Stomach (tissue), 19 donors: ENCODE measurements at places on chromosomes 3 and 15. TPM values are rescaled to one million over a fixed set of nuclear protein-coding genes. Genes with fewer than 3 reads are reported as not detected.

GRCh38 chr15:39784125-39784524, 1.5 kb upstream of the FSIP1 start:
- no peak for DNase-seq
- H3K4me1 ChIP-seq = peaks cover 25% of the 10 kb centered on the region
- H3K36me3 ChIP-seq = no peaks in the 10 kb centered on the region
- peak overlapping the region; percentile 72 for H3K27ac ChIP-seq
- no peaks in the 10 kb centered on the region for H3K27me3 ChIP-seq

DNA sequence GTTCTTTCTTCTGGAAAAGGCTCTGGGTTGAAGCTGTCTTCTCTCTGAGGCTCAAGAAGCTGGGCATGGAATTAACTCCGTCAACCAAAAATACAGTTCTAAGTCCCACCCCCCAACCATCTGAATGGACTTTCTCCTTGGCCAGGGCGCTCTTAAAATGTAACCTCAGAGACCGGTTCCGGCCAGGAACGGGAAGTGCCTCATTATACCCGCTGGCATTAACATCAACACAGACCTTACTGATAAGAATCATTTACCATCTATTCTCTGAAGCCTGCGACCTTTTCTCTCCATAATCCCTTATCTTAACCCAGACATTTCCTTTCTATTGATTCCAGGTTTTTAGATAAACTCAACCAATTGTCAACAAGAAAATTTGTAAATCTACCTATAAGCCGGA, 64.7 kb downstream of the ATP1B3 start:
- no peak overlapping the region for H3K4me3 ChIP-seq
- no peak for DNase-seq
- H3K4me1 ChIP-seq = peaks cover 15% of the 10 kb centered on the region
- no peak overlapping the region for H3K27ac ChIP-seq
- no peaks in the 10 kb centered on the region for H3K36me3 ChIP-seq
- no peaks in the 10 kb centered on the region for H3K27me3 ChIP-seq

- DNase-seq = no peak
- H3K4me1 ChIP-seq = no peaks in the 10 kb centered on the region
- H3K4me3 ChIP-seq = no peak overlapping the region
- no peaks in the 10 kb centered on the region for H3K36me3 ChIP-seq
Measured at GRCh38 chr15:50378776-50379175, 23.8 kb upstream of the GABPB1 start.

DNA sequence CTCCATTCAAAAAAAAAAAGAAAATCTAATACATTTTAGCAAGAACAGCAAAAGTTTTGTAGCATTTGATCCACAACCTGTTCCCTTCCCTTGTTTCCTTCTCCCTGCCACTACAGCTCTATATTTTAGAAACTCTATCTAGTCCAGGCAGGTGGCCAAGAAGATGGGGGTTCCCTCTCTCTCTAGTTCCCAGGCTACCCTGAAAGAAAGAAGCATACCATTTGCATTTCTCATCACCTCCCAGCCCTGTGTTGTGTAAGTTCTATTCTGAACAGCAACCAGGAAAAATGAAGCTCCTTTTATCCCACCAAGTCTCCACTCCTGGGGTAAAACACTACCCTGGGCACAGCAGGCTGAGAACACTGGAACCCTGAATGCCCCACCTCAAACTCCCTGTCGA, 100.0 kb downstream of the PCCB start:
- peaks cover 6% of the 10 kb centered on the region for H3K4me1 ChIP-seq
- no peak overlapping the region for H3K4me3 ChIP-seq
- H3K27me3 ChIP-seq = no peaks in the 10 kb centered on the region
- no peak overlapping the region for H3K27ac ChIP-seq
- no peak for DNase-seq

DNA sequence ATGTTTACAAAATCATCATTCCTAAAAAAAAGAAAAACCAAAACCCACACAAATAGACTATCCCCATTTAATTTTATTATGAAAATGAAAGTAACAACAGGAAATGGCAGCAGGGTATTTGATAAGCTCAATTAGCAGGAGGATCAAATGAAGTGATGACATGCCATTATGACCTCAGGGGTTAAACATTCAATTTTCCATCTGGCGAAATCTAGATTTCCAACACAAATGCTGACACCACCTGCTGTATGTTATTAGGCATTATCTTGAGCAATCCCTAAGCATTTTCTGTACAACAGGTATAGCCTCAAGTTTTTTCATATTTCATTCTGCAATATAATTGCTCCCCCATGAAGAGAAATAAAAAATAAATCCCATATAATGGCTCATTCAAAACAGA, 57.1 kb downstream of the SHQ1 start:
- no peaks in the 10 kb centered on the region for H3K27me3 ChIP-seq
- no peak overlapping the region for H3K27ac ChIP-seq
- H3K4me1 ChIP-seq = no peaks in the 10 kb centered on the region
- H3K4me3 ChIP-seq = no peak overlapping the region

DNA sequence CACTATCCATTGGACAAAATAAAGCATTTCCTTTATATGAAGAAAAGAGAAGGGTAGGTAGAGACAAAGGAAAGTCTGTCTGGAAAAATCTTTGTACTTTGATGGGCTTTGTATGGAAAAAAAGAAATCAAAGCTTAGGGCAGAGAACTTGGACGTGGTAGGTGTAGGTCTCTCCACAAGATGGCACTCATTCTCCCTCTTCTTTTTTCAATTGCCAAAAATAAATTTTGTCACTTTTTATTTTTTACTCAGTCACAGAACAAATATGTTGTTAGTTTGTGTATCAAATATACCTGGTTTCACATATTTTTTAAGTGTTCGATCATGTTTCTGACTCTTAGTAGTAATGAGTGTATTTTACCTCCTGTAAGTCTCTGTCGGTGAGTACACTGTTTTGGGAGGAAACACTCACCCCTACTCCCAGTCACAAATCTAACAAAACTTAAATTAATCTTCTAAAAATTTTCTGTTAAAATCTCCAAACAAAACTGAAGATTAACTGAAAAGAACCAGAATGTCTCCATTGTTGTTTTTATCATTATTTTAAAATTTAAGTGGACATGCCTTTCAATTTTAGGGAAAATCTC, 415.8 kb upstream of the GOLIM4 start:
- no peak overlapping the region for H3K27ac ChIP-seq
- peak; percentile 38 for DNase-seq
- no peaks in the 10 kb centered on the region for H3K36me3 ChIP-seq
- no peak overlapping the region for H3K4me3 ChIP-seq

Gene SLCO2A1
- total RNA-seq = 121 TPM

Gene CAMK1
- total RNA-seq = 16.9 TPM

Gene ECE2
- not detected for total RNA-seq

Gene AKAP13
- 306 TPM for total RNA-seq
